ENCODE measurements at places on chromosomes 5 and 9. TPM values are rescaled to one million over a fixed set of nuclear protein-coding genes. Genes with fewer than 3 reads are reported as not detected.

Gene DPYSL3
- total RNA-seq, result 19.1 TPM

Gene CDKN2B
- 9.2 TPM for total RNA-seq

Gene PCDHAC2
- total RNA-seq, result under 0.01 TPM

Gene PCDHGA10
- total RNA-seq, result 6.8 TPM

Gene UGT3A2
- total RNA-seq, result not detected

Gene PKD2L2
- not detected for total RNA-seq

Gene PCDHB7
- 0.37 TPM for total RNA-seq

Gene ZNF879
- total RNA-seq, result 3.9 TPM

Gene SPATA9
- total RNA-seq, result not detected

Gene SIL1
- 51.4 TPM for total RNA-seq

Gene MAST4
- 4.8 TPM for total RNA-seq

Gene SPACA9
- 2.3 TPM for total RNA-seq

Gene NUTM2G
- not detected for total RNA-seq

Gene PHAX
- 44.2 TPM for total RNA-seq

Gene DDX31
- 13.6 TPM for total RNA-seq

Gene EDIL3
- 0.37 TPM for total RNA-seq

Gene ADAMTS12
- total RNA-seq, result 28.7 TPM

Gene SLC22A4
- total RNA-seq, result 5.1 TPM

Gene ENTPD2
- not detected for total RNA-seq

Gene CKMT2
- total RNA-seq, result 0.78 TPM

Gene ACTBL2
- not detected for total RNA-seq

Gene PCDHB11
- 0.37 TPM for total RNA-seq

Gene CAMK2A
- 0.73 TPM for total RNA-seq

Gene CAMLG
- 33.2 TPM for total RNA-seq

Gene SLC6A19
- total RNA-seq, result not detected

Gene CNOT8
- total RNA-seq, result 30.1 TPM

Gene ABLIM3
- 68.8 TPM for total RNA-seq

Gene FGD3
- not detected for total RNA-seq

Gene PCDHGC4
- 2.2 TPM for total RNA-seq

Gene PLAC8L1
- total RNA-seq, result 0.20 TPM

Gene BNC2
- 47.5 TPM for total RNA-seq

Gene HK3
- total RNA-seq, result not detected

Gene TIGD6
- 6.3 TPM for total RNA-seq

Gene SV2C
- not detected for total RNA-seq

Gene ARHGEF39
- 1.5 TPM for total RNA-seq

Gene NMUR2
- not detected for total RNA-seq

Gene GPR150
- total RNA-seq, result 0.20 TPM

Gene UBAP2
- 30.5 TPM for total RNA-seq

All from subcutaneous preadipocyte (primary cell).